NCI-H2081 (cell line): ENCODE measurements at places on chromosomes 11 and 22.

GRCh38 chr11:73980001-73980961, 2.4 kb downstream of the UCP2 start:
- peak; percentile 92 for DNase-seq

DNA sequence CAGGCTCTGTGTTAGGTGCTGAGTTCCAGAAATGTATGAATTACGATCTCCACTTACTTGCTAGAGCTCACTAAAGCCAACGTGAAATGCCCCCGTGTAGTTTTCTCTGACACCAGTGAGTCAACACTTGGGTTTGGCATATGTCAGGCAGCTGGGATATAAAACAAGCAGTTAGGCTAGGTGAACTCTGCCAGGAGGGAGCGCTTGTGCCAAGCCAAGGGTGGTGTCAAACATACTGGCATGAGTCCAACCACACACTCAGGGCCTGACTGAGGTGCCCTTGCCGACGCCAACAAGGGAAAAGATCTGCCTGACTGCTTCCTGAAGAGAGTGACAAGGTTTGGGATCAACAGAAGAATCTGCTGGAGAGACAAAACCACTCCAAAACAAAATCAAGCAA, 167.8 kb upstream of the NARS2 start:
- DNase-seq: peak; percentile 90

DNA sequence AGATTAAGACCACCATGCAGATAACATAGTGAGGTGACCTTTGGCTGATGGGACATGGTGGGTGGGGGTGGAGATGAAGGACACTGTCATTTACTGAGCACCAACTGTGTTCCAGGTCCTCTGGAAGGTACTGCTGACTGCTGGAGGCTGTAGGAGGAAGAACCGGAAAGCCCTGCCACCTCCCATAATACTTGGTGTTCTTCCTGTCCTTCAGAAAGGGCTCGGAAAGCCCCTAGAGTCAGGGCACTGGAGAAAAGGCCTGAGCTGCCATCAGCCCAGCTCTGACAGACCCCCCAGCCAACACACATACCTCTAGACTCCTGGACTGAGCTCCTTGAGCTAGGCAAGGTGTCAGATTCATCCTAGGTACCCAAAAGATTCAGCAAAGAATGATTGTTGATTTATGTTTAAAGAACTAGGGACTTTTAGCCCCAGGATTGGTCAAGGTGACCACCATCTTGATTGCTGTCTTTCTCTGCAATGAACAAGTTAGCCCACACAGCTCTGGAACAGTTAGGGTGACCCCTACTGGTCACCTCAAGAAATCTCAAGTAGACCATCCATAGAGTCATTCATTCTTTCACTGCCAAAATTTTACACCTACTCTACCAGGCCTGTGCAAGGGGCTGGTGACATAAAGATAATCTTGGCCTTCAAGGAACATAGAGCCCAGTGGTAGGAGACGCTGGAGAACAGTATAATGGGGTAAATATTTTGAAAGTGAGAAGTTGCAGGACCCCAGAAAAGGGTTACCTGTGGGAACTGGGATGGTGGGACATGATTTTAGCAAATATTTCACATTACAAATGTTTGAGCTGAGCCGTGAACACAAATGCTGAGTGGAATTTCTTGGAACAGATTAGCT, 39.4 kb downstream of the IRAG1 start:
- DNase-seq: peak; percentile 63

GRCh38 chr11:1480191-1480554, 6.4 kb downstream of the MOB2 start:
- no peak for DNase-seq

GRCh38 chr11:46855167-46855566, 9.1 kb upstream of the CKAP5 start:
- no peak for DNase-seq

DNA sequence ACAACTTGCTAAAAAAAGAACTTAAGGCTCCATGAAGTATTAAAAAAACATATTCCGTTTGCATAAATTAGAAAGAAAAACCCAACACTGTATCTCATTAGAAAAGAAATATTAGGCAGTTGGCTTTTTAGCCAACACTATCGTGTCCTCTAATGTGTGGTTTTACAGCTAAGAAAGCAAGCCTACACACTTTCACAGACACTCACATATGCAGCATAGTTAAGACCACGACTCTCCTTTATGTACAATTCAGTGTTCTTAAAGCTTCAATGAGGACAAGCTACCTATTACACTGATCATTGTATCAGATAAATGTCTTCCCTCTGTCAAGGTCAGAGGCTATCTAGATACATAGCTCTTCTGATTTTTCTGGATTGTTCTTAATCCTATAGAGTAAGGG, 80.1 kb downstream of the PICALM start:
- no peak for DNase-seq

- DNase-seq: no peak
Observed at GRCh38 chr11:91243051-91243450, 981.6 kb upstream of the FAT3 start.

- DNase-seq: no peak
Observed at GRCh38 chr11:82842019-82842418, 58.2 kb downstream of the PRCP start.

GRCh38 chr11:99188221-99188620, 167.5 kb downstream of the CNTN5 start:
- DNase-seq: no peak

GRCh38 chr11:78886616-78887015, 312.0 kb upstream of the NARS2 start:
- no peak for DNase-seq

DNA sequence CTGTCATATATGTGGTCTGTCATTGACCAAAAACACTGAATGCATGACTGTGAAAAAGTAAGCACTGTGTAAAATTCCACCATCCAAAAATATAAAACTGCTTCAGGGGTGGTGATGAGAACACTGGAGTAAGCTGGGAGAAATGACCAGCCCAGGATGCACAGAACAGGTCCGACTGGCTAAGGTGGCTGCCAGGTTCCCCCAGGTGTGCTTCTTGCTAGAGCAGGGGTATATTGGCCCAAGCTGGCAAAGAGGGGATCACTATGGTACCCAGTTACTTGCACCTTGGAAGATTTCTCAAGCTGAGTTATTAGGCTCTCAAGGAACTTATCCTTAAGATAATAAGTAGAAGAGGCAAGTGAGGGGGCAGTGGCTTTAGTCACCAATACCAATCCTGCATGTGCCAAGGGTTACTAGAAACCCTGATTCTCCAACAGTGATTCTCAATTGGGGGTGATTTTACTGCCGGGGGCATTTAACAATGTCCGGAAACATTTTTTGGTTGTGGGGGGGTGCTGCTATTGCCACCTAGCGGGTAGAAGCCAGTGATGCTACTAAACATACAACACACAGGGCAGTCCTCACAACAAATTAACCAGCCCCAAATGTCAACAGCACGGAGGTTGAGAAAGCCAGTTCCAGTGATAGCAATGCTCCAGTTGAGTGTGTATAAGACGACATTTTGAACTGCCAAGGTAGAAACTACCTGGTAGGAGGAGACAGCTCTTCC, 15.7 kb downstream of the SNU13 start:
- DNase-seq: no peak

DNA sequence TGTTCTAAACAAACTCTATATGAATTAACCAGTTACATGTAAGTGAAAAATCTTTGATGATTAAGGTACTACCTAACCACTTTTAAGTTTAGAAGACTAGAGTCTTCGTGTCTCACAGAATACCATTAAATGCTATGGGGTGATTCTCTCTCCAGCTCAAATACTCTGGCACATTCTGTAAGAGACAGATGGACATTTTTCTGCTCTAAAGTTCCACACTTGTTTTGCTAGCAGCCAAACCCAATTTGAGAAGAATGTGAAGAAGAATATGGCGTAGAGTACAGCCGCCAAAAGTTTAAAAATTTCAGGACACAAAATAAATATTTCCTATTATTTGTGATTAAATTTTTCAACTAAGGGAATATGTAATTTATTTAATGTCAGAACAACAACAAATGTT, 339.1 kb downstream of the GUCY1A2 start:
- DNase-seq: no peak

- DNase-seq: no peak
Observed at GRCh38 chr11:125102510-125102909, 8.9 kb downstream of the TMEM218 start.

GRCh38 chr11:59062602-59063529, 23.2 kb upstream of the GLYATL1B start:
- DNase-seq: no peak

DNA sequence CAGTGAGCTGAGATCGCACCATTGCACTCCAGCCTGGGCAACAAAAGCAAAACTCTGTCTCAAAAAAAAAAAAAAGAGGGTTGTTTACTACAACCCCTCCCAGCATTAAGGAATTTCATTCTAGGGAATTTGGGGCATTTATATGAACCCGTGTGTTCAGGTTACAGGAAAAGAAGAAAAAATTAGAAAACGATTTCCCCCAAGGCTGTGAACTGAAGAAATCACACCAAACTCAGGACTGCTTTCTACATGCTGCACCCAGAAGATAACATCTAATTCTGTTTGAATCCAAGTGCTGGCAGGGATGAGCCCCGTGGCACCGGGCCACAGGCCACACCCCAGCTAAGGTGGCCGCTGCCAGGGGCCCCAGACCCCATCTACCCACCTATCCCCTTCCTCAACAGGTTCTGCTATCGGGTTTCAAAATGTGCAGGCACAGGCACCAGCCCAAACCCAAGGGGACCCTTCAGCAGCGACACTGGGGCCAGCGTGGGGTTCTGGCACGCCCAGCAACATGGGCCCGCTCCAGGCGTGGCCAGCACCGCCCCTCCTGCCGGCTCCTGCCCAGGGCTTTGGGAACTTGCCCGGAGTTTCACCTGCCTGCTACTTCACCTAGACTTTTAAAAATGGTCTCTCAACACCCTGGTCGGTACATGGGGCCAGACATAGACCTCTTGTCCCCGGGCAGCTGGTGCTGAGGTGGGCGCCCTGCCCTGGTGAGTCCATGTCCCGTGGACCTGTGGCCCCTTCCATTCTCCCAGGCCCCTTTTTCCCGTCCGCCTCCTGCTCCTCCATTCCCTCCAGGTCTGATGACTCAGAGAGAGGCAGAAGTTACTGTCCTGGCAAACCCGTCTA, 11.8 kb downstream of the CELSR1 start:
- DNase-seq: no peak

- no peak for DNase-seq
Observed at GRCh38 chr22:50015451-50016307, 3.1 kb upstream of the IL17REL start.

DNA sequence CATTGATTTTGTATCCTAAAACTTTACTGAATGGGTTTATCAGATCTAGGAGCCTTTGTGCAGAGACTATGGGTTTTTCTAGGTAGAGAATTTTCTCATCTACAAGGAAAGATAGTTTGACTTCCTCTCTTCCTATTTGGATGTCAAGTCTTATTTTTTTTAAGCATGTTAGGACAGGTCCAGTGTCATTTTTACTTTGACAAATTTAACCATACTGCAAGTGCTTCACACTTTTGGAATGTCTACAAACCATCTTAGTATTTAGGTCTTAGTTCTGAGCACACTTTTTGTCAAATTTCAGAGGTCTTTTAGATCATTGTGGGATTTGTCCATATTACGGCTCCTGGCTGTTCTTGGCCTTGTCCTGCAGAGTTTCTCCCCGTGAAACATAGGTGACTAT, 715.2 kb upstream of the RAG2 start:
- no peak for DNase-seq

DNA sequence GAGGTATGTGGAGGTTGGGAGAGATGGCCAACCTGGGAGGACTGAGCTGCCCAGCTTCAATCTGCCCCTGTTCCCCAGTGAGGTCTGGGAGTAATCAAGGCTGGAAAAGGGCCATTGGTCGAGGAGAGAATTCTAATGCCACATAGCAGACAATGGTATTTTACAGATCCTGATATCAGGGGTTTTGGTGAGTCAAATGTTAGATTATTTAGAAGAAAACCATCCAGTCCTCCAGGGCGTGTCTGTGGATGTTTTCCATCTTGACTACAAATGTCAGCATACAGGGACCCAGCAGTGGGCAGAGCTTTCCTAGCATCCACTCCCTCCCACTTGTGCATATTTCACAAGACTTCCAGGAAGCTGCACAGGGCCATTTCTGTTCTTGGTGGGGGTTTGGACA, 107.9 kb downstream of the SCN3B start:
- DNase-seq: no peak

DNA sequence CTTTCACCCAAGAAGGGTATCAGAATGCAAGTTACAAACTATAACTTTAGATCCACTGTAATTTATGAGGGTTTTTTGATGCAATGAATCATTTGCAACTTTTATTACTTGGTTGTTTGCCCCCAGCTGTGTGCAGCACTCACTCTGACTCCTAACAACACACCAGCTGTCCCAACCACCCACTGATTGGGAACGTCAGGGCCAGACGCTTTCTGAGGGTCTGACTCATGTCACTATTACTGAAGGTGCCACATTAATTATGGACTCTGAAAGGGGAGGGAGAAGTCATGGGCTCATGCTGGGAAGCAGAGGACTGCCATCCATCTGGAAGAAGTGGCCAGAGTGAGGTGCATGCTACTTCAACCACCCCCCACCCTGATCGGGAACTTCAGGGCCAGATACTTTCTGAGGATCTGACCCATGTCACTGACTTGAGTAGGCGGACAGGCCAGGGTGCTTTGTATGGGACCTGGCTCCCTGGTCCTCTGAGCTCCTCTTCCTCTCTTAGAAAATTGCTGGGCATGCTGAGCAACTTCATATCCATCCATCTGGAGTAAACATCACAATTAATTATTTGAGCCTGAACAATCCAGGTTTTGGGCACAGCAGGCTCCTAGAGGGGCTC, 44.9 kb upstream of the DRD2 start:
- DNase-seq: no peak

- no peak for DNase-seq
Observed at GRCh38 chr22:47724030-47724429, 961.6 kb downstream of the TBC1D22A start.

- no peak for DNase-seq
Observed at GRCh38 chr22:43956805-43957463, 1.7 kb downstream of the SAMM50 start.

GRCh38 chr11:88414981-88415413, 77.5 kb upstream of the CTSC start:
- peak; percentile 30 for DNase-seq
